ENCODE measurements at places on chromosomes 7 and 10. TPM values are rescaled to one million over a fixed set of nuclear protein-coding genes. Genes with fewer than 3 reads are reported as not detected.

DNA sequence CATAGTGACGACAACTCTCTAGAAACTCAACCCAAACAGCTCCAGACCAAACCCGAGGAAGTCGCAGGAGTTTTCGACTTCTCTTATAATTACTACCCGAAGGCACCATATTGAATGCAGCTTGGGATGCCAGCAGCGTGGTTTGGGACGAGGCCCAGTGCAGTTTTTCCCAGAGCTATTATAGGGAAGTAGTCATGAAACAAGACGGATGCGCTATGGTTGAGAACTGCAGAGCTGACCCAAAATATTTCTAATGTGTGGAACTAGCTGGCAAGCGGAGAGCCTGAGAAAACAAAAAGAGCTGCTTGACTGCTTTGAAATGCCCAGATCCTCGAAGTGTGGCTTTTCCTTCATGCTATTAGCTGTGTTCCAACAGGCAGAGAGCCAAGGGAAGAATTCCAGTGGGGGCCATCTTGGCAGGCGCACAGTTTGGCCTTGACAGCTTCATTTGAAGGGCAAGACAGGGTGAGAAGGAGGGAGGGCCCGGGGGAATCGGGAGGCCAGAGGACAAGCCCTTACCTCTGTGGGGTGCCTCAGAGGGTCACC is 122.7 kb downstream of the CUL2 start:
- peak; percentile 77 for DNase-seq

GRCh38 chr10:95035332-95036295 is 33.7 kb downstream of the CYP2C8 start:
- no peak for DNase-seq

WNT16 gene
- not detected for total RNA-seq

HYAL4 gene
- total RNA-seq, result not detected

GRCh38 chr7:14637968-14638367 is 264.6 kb downstream of the DGKB start:
- no peak for DNase-seq

ANKRD2 gene
- total RNA-seq, result 0.39 TPM

DNA sequence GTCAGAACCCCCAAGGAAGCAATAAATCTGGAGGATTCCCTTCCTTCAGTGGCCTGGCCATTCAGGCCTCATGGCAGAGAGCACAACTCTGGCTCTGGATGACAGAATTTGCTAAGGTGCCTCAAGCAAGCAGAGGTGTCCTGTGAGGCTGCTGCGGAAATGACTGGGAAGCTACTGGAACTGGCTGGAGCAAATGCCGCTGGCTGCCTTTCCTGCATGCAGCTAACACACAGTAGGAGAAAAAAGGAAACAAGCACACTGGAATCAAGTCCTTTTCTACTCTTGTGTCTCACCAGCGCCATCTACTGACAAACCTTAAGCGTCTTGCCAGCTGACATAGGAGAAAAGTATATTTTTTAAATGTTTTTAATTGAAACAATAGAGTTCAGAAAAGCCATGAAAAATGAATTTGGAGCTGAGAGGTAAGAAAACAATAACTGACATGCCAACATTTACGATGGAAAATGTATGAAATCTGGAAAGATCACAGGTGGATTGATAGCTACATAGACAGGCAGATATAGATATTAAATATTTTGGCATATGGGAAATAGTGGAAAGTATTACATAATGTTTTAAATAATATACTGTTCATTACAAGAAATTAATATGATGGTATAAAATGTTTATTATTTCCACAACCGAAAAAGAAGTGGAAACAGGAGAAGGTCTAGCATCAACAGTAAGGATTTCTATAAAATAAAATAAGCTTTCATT is 951.6 kb downstream of the ANKRD7 start:
- no peak for DNase-seq
